Upper lobe of left lung (tissue), 6 donors: ENCODE measurements at places on chromosomes 5 and 9. TPM values are rescaled to one million over a fixed set of nuclear protein-coding genes. Genes with fewer than 3 reads are reported as not detected.

The CDKN2B-AS1 gene
- total RNA-seq = 1.7 TPM

GRCh38 chr5:78486218-78486617 is 125.8 kb downstream of the SCAMP1 start:
- no peaks in the 10 kb centered on the region for H3K27me3 ChIP-seq
- no peak for DNase-seq
- peaks cover 21% of the 10 kb centered on the region for H3K36me3 ChIP-seq
- H3K4me1 ChIP-seq = peaks cover 24% of the 10 kb centered on the region

The GRAMD2B gene
- total RNA-seq = 14.9 TPM

DNA sequence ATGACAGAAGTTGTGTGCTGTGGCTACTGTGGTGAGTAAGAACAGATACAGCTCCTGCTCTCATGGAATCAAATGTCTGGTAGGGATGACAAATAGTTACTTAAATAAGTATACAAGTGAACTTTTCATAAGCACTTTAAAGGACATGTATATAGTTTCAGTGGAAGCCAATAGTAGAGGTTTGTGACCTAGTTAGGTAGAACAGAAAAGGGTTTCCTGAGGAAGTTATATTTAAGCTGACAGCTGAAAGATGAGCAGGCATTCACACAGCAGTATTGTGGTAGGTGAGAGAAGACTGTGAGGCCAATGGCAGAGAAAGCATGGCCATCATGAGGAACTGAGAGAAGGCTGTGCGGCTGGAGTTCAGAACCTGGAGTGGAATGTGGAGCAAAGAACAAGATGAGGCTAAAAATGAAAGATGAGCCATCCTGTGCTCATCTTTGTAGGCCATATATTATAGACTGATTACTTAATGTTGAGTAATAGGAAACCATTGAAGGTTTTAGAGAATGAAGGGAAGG is 15.4 kb downstream of the FAM174A start:
- H3K4me3 ChIP-seq = no peak overlapping the region
- H3K4me1 ChIP-seq = no peaks in the 10 kb centered on the region
- H3K36me3 ChIP-seq = no peaks in the 10 kb centered on the region
- no peak overlapping the region for H3K27ac ChIP-seq

- H3K4me3 ChIP-seq = peak overlapping the region; percentile 80
- peaks cover 26% of the 10 kb centered on the region for H3K4me1 ChIP-seq
- H3K36me3 ChIP-seq = no peaks in the 10 kb centered on the region
- DNase-seq = peak; percentile 85
- peaks cover under 1% of the 10 kb centered on the region for H3K27me3 ChIP-seq
- peak overlapping the region; percentile 52 for H3K27ac ChIP-seq
Observed at GRCh38 chr5:177455036-177455660, 8.5 kb downstream of the PRR7 start.

The EHMT1 gene
- 183 TPM for total RNA-seq

- H3K27ac ChIP-seq = no peak overlapping the region
- no peak overlapping the region for H3K4me3 ChIP-seq
- H3K36me3 ChIP-seq = no peaks in the 10 kb centered on the region
- H3K27me3 ChIP-seq = no peaks in the 10 kb centered on the region
- H3K4me1 ChIP-seq = peaks cover 31% of the 10 kb centered on the region
Observed at GRCh38 chr5:95922798-95923197, 38.9 kb downstream of the ELL2 start.

GRCh38 chr5:66722686-66723085 is 126.5 kb downstream of the MAST4 start:
- H3K4me1 ChIP-seq = no peaks in the 10 kb centered on the region
- no peak for DNase-seq
- no peaks in the 10 kb centered on the region for H3K27me3 ChIP-seq
- H3K36me3 ChIP-seq = no peaks in the 10 kb centered on the region
- no peak overlapping the region for H3K4me3 ChIP-seq

- H3K4me3 ChIP-seq = no peak overlapping the region
- H3K27ac ChIP-seq = no peak overlapping the region
- no peak for DNase-seq
- no peaks in the 10 kb centered on the region for H3K4me1 ChIP-seq
- no peaks in the 10 kb centered on the region for H3K27me3 ChIP-seq
- no peaks in the 10 kb centered on the region for H3K36me3 ChIP-seq
Observed at GRCh38 chr9:87537625-87538024, 40.0 kb downstream of the DAPK1 start.

DNA sequence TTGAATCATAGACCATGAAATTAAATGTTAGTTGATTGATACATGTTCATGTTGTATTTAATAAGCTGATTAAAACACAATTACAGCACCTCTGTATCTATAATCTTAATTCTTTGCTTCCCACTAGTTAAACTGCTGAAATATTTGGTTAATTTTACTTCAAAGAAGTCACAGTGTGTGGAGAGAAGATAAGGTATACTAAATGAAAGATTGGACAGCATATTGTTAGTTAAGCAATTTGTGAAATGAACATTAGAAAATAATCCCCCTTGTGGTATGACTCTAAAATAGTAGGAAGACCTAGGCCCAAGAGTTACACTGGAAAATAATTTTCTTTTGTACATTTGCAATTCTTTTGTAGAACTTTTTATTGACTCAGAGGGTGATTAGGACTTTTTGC is 30.3 kb downstream of the MAN2A1 start:
- H3K36me3 ChIP-seq = peaks cover 25% of the 10 kb centered on the region
- H3K4me1 ChIP-seq = no peaks in the 10 kb centered on the region
- no peak overlapping the region for H3K4me3 ChIP-seq
- H3K27me3 ChIP-seq = no peaks in the 10 kb centered on the region
- H3K27ac ChIP-seq = no peak overlapping the region
- no peak for DNase-seq

The NPM1 gene
- 448 TPM for total RNA-seq

The PPP2R2B gene
- total RNA-seq = 1.4 TPM
